ENCODE measurements at places on chromosomes 3 and 15.

DNA sequence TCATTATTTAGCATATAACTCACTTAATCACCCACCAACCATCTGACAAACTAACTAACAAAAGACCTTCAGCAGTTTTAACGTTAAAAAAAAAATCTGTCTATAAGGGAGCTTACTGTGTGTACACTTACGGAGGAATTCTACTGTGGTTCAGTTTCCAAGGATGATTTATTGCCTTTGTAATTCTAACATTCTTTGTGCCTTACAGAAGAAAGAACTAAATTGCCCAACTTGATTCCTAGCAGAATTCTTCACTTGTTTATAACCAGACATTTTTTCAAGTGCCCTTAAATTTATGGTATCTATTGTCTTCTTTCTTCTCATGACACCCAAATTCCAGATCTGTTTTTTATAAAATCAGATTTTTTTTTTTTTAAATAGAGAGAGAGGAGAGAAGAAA, 119.7 kb upstream of the IGSF10 start:
- DNase-seq: no peak

DNA sequence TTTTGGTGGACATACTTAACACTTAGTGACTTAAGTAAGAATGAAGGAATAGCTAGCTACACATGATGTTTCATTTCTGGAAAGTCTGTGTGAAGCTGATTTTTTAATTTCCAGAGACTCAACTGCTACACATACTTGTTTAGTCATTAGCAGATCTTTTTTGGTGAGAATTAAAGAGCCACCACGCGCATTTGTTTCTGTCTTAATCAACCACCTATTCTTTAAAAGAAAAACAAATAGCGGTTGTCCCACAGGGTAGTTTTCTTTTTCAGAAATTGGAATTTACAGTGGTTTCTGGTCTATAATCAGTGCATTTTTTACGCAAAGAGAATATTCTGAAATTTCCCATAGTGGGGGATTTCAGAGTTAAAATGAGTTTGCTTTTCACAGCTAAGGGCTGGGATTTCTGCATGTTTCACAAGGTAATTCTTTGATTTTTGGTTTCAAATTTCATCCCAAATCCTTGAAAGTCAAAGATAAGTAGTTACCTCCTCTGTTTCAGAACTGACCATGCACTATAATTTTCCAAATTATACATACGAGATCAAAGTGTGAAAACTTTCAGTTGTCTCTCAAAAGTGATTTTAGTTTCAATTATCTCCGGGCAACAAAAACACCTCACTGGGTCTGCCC, 631.0 kb upstream of the GRM7 start:
- DNase-seq: no peak

DNA sequence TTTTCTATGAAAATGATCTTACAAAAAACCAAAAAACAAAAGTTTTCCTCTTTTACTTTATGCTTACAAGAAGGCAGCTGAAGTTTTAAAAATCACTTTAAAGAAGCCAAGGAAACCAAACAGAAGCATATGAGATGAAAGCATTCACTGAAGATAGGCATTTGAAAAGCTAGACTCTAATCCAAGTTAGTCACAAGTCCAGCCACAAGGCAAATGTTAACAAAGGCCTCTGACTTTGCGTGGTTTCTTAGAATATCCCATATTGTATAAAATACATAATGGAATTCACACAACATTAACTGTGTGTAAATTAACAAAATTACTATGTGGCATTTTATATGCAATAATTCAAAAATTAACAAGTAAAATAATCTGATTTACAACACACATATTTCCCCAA, 17.7 kb downstream of the MRPL3 start:
- DNase-seq: no peak

DNA sequence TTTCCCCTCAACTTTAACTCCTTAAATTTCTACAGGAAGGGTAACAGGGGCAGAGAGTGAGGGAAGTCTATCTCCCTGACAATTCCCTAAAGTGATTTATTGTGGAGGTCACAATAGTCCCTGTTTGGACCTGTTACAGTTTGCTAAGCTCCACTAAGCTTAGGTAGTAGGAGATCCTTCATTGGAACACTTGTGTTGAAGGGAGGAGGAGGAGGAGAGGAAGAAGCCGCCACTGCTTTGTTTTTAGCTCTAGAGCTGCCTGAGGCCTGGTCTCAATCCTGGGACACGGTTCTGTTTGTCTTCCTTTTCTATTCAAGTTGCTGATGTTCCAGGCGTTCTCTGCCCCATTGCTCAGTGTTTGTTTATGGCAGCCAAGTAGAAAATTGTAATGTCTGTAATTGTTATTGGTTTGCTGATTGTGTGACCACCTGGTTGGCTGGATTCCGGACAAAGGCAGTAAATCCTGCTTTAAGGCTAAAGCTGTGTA, 48.4 kb downstream of the HES1 start:
- DNase-seq: no peak

DNA sequence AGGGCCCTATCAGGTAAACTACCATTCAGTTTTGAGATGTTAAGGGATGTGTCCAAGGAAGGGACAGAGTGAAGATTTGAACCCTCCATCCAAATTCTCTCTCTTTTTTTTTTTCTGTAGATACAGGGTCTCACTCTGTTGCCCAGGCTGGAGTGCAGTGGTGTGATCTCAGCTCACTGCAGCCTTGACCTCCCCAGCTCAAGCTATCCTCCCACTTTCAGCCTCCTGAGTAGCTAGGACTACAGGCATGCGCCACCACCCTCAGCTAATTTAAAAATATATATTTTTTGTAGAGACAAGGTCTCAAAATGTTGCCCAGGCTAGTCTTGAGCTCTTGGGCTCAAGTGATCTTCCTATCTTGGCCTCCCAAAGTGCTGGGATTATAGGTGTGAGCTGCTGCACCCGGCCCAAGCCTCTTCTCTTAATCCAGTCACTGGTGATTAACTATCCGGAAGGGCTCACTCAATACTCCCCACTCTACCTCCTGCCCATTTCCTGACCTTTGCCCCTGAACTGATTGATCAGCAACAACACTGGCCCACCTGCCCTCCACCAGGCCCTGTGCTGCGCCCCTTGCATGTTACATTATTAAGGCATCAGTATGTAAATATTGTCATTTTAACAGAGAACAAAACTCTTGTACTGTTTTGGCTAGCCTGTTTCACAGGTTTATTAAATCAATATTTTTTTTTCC, 164.7 kb downstream of the CTNNB1 start:
- DNase-seq: no peak

GRCh38 chr15:58410353-58410752, 21.4 kb upstream of the LIPC start:
- DNase-seq: peak; percentile 54

Data from stimulated activated effector memory CD8-positive, alpha-beta T cell treated with anti-CD3 and anti-CD28 coated beads, Interleukin-12 subunit alpha, Interleukin-12 subunit beta, amount 100 ng/mL, for 72 hours (primary cell).